AG08395 (cell line): ENCODE measurements at places on chromosomes 4 and X.

DNA sequence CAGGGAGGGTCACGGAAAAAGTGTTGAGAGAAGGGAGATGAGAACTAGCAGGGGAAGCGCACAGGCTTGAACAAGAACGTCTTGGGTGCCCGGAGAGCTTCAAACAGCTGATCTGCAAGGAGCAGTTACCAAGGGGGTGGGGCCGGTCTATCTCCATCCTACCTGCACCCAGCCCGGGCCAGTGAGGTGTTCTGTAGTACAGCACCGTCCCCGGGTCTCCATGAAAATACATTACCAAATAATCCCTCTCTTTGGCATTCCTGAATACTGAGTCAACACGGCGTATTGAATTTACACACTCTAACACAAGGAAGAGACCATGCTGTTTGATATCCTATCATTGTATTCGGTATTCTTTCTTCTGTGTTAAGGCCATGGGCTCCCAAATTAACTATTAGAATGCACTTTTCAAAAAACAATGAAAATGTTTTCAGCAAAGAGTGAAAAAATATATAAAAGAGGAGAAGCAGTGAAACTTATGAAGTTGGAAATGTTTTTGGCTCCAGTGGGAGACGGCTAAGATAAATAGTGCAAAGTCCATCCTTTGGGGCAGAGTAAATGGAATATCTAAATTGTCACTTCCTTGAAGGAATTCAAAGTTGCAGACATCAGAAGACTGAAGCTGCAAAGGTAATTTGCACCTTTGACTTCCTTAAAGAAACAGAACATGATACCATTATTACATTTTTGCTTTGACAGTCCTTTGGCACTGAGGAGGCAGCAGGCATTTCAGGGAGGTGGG is 90.3 kb downstream of the DHRSX start:
- no peak for DNase-seq

DNA sequence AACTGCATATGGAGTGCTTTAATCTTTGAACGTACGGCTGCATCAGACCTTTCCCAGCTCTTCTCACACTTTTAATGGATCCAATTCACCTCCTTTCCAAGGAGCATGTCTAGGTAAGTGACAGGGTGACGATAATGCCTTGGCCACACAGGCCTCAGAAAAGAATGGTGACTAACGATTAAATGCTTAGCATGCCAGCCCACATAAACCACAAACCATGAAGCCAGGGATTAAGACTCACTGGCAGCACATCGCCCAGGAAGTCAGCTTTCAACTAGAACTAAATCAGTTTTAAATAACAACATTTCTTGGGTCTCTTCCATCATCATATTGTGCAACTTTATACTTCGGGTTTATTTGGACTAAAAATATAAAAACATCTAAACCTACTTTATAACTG is 28.7 kb downstream of the INPP4B start:
- peak; percentile 84 for DNase-seq

- DNase-seq, result no peak
Observed at GRCh38 chr4:3123181-3123671, 48.7 kb downstream of the HTT start.

DNA sequence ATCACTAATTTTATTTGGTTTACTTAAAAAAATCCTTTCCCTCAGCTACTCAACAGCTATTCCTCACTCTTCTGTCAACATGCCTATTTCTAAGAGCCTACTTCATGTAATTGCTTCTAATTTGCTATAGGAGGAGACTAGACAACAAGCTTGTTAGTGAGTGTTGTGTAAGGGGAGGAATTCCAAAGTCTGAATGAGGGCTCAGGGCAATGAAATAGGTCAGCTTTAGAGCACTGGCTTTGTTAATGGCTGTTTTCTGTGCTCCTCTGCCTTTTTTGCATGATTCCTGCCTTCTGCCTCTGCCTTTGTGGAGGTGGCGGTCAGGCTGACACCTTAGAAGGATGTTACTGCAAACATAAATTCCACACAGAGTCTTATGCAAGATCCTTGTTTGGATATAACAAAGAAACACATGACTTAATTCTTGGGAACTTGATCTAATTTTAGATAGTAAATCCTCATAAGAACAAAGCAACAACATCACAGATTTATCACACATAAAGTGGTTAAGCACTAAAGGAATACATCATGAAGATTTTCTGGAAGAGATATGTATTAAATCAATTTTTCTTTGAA is 15.0 kb upstream of the PAGE1 start:
- DNase-seq, result no peak

DNA sequence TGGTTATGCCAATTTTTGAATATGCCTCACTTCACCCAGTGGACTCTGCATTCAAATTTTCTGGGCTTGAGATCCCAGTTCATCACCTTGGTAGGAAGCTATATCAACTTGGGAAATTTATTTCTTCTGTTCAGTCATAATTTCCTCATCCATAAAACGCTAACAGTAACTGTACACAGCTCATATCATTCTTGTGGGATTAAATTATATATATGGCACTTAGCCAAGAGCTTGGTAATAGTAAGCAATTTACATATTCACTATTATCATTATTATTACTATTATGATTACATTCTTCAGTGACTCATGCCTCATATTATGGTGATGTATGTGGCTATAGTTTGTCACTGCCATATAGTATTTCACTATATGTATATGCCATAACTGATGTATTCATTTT is 177.6 kb downstream of the CPE start:
- no peak for DNase-seq

DNA sequence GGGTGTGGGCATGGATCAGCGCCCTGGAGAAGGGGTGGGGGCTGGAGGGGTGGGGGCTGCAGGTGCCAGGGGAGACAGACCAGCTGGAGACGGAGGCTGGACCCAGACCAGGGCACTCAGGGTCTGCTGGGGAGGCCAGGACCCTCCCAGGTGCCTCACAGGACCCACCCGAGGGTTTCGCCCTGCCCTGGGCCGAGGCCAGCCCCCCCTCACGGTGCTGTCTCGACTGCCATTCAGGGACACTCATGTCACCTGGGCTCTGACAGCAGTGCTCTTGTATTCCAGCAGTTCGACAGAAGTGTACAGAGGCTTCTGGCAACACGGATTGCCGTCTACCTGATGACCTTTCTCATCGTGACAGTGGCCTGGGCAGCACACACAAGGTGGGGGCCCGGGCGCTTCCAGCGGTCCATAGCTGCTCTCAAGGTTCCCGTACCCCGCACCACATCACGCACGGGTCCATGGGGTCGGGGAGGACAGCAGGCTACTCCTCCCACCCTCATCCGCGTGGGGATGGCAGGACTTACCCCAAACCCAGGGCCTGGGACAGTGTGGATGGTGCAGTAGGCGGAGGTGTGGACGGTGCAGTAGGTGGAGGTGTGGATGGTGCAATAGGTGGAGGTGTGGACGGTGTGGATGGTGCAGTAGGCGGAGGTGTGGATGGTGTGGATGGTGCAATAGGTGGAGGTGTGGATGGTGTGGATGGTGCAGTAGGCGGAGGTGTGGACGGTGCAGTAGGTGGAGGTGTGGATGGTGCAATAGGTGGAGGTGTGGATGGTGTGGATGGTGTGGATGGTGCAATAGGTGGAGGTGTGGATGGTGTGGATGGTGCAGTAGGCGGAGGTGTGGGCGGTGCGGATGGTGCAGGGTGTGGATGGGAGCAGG is 18.1 kb downstream of the TMEM175 start:
- no peak for DNase-seq

DNA sequence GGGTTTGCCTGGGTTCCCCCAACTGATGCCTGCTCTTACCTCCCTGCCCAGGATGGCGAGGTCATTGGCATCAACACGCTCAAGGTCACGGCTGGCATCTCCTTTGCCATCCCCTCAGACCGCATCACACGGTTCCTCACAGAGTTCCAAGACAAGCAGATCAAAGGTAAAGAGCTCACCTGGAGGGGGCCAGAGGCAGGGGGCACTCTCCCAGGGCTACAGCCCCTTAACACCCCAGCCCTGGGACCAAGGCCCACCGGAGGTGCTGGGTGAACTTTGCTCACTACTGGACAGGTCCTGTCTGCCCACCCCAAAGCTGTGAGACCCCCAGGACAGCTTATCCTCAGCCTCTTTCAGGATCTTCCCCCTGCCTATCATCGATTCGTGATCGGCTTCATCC is 24.5 kb downstream of the HTRA3 start:
- no peak for DNase-seq

DNA sequence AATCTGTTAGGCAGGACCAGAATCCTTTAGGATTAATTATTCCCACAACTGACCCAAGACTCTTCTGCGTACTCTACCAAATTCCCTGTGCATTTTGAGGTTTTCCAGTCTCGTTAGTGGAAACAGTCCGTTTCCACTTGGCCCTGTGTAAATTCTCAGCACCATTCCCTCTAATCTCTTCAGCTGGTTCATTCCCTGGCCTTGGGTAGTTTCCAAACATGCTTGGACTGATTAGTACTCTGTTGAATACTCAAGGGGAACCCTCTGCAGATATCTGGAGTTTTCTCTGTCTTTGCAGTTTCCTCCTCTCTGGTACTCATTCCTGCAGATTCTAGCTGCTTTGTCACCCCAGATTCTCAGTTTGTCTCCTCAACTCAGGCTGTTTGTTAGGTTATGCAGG is 80.4 kb downstream of the ZFX start:
- no peak for DNase-seq

DNA sequence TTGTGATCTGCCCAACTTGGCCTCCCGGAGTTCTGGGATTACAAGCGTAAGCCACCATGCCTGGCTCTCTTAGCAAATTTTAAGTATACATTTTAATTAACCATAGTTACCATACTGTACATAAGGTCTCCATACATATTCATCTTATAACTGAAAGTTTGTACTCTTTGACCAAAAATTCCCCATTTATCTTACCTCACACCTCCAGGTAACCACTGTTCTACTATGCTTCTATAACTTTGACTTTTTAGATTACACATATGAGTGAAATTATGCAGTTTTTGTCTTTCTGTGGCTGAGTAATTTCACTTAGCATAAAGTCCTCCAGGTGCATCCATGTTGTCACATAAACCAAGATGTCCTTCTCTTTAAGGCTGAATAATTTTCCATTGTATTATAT is 17.4 kb downstream of the C4orf51 start:
- no peak for DNase-seq

GRCh38 chr4:134345244-134345643 is 143.7 kb upstream of the PABPC4L start:
- DNase-seq, result no peak

DNA sequence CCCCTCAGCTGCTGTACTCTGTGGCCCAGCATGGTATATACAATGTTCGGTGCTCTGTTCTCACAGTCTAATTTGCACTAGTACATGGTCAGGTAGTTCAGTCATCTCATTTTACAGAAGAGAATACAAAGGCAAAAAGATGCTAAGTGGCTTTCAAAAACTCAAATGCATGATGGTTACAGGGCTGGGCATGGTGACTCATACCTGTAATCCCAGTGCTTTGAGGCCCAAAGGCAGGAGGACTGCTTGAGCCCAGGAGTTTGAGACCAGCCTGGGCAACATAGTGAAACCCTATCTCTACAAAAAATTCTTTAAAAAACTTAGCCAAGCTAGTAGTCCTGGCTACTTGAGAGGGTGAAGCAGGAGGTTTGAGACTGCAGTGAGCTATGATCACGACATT is 210.5 kb upstream of the KIT start:
- DNase-seq, result no peak

GRCh38 chr4:142238589-142238988 is 602.2 kb downstream of the IL15 start:
- DNase-seq, result peak; percentile 17

GRCh38 chrX:134969726-134970125 is 21.1 kb upstream of the SMIM10 start:
- peak; percentile 67 for DNase-seq

GRCh38 chrX:10401239-10401638 is 219.1 kb downstream of the MID1 start:
- no peak for DNase-seq

DNA sequence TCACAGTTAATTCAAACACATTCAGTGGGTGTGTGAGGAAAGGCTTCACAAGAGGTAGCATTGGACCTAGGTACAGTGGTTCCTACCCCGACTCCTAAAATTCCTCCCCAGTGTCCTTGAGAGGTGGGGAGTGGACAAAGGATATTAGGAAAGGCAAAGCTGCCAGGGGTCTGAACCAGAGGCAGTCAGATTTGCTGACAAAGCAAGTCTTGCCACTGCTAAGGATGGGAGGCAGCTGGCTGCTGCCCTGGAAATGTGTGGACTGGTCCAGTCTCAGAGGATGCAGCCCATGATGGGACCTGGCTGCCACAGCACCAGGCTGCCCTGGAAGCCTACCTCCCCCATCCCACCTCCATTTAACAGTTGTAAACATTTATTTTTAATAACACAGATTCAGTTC is 4.1 kb upstream of the PHF8 start:
- no peak for DNase-seq

- DNase-seq, result no peak
Observed at GRCh38 chrX:54238588-54238987, 55.5 kb upstream of the FAM120C start.

- DNase-seq, result no peak
Observed at GRCh38 chrX:139554376-139554775, 23.8 kb downstream of the F9 start.

DNA sequence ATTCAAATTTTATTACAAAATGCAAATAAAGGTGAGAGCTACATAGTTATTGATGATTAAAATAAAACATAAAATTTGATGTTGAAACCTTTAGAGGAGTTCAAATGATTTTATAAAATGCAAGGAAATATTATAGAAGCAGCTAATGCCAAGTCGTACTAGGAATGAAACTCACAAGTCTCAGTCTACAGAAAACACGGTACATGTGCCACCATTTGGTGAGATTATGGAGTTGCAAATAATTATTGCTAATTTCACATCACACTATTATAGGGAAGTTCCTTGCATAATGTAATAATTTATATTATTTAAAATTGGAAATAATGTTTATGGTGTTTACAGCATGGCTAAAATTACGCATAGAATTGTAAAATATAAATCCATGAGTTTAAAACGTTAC is 1601.7 kb upstream of the TENM3 start:
- no peak for DNase-seq

DNA sequence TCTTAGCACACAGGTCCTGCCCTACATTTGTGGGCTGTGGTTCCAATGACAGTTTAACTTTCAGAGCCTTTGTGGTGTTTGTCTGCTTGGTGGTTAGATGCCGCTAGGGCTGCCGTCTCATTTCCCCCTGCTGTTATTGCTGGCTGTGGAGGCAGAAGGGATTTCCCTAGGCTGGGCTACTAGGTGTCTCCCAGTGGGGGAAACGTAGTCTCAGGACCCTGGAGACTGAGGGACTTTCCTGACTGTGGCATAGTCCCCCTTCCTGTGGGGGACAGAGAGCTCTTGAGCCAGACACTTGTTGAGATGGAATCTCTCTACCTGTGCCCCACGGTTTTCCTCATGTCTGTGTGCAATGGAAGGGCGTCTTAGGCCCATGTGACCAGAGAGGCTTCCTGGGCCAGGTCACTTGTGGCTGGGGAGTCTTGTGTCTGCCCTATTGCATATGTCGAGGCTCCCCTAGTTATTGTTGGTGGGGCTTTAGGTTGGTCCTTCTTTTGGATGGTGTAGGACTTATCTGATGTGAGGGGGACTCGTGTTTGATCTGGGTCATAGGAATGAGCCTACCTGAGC is 68.2 kb downstream of the ARHGAP10 start:
- DNase-seq, result no peak

DNA sequence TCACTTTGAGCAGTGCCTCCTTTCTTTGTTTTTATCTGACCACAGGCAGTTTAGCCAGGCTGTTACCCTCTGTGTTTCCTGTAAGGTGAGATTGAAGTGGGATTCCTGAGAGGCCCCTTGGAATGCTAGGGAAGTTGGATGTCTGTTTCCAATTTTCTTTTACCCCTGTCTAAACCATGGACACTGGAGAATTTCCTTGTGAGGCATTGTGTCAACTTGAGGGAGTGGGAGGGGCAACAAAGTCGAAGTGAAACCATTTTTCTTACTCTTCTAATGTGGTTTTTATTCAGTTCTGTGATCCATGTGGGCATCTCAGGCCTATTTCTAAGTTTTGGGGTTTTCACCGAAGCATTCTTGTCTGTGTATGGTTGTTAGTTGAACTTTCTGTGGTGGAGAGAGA is 296.1 kb upstream of the UGT8 start:
- DNase-seq, result peak; percentile 7
